ENCODE measurements at places on chromosomes 7 and 10.

- DNase-seq: peak; percentile 2
Measured at GRCh38 chr7:91784469-91784868, 96.0 kb downstream of the MTERF1 start.

DNA sequence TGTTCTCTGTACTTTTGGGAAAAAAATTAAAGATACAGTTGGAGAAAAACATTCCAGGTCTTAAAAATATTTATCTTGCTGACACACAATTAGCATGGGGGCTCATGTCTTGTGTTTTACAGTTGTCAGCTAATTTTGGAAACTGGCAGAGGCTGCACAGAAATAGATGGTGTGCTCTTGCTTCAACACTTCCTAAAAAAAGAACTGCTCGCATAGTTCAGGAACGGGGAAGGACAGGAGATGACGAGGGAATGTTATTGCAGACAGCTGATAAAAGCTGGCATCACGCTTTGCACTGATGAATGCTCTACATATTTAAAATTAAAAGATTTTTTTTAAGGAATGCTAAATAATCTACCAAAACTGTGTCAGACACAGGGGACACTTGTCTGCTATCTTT lies 103.5 kb upstream of the CELF2 start:
- no peak for DNase-seq

DNA sequence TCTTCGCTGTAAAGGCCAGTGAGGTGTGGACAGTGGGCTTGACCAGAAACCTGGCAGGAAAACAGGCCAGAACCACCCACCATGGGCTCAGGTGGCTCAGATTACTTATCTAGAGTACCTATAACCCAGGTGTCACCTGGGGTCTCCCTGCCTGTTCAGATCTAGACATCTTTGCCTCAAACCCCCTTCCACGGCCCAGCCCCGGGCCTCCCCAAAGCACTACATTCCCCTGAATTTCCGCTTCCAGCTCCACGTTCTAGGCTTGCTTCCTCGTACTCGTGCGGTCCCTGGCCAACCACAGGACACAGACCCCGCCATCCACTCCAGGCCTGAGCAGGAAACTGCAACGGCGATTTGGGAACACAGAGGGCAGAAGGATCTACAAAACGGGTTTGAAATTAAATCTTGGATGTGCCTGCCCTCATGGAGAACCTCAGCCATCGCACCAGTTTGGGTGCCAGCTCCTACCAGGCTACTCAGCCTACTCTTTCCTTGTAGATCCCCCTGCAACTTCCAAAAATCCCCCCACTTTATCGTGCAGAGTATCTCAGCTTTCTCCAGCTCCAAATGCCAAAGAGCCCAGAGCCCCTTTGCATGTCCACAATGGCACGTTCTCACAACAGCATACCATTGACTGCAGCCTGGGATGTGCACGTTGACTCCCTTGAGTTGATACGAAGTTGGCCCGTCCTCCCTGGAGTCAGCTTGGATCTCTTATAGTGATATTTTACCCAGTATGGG lies 62.7 kb upstream of the CACUL1 start:
- no peak for DNase-seq

DNA sequence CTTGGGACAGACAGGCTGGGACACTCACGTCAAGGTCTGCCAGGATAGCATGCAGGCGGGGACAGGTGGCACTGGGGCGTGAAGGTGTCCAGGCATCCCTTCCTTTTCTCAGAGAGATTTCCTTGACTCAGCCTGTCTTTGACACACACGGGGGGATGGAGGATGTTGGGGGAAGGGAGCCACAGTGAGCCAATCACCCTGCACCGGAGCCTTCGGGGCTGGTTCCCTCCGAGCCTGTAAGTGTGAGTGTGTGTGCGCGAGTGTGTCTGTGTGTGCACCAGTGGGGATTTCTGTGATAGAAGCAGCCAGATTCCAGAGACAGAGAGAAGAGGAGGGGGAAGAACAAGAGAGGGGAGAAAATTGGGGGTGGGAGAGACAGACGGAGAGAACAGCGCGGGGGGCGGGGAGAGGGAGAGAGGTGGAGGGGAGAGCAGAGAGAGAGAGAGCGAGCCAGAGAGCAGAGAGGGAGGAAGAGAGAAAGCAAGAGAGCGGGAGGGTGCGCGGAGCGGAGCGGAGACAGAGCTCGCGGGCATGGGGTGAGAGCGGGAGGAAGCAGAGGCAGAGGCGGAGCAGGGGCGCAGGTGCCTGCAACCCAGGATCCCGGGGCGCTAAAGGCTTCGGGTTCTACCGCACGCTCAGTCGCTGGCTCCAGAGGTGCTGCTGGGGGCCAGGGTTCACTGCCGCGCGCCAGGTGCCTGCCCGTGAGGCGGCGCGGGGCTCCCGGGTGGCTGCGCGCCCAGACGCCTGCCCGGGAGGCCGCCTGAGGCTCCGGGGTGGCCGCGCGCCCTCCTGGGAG lies 466 bp upstream of the GPR26 start:
- no peak for DNase-seq
